ENCODE measurements at places on chromosomes 11 and 22.

DNA sequence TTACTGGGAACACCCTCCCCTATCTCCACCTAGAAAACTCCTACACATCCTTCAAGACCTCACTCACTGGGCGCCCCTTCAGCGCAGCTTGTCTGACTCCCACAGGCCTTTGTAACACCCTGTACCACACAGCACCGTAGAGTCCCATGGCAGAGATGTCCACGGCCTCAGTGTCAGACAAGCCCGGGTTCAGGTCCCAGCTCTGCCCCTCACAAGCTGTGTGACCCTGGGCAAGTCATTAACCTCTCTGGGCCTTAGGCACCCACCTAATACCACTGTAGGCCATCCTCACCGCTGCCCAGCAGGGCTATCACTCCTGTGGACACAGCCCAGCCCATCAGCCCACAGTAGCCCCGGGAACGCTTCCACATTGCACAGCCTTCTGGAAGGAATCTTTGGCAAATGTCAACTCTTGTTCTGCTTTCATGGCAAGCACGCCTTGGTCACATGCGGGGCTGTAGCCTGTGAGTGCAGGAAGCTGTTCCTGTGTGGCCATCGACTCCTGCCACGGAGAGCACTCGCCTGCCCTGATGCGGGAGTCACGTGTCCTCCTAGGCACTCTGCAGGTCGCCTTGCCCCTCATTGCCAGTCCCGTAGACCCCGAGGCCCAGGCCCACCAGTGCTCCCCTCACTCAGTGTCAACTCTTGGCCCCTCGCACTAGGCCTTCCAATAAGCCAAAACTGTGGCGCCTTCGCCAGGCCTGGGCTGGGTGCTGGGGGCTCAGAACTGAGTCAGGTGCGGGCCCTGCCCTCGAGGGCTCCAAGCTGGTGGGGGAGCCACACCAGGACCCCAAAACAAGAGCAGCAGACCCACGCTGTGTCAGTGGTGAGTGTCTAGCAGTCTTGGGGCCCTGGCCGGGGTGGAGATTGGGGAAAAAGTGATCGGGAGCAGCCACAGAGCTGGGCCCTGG, 32.9 kb upstream of the RFPL3 start:
- no peak for DNase-seq

DNA sequence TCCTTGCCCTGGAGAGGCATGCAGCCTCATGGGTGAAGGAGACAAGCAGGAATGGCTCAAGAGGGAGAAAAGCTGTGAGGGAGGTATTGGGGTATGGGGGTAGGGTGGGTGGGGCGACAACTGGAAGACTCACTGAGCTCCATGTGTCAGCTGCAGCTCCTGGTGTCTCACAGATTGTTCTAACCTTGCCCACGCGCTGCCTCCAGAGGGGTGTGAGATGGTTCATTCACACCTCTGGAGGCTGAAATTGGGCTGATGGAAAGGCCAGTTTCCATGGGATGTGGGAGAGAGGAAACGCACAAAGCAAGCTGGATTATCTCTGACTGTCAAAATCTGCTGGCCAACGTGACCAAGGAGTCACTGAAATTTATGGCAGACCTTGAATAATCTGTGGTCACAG, 400.4 kb upstream of the NARS2 start:
- DNase-seq, result no peak

DNA sequence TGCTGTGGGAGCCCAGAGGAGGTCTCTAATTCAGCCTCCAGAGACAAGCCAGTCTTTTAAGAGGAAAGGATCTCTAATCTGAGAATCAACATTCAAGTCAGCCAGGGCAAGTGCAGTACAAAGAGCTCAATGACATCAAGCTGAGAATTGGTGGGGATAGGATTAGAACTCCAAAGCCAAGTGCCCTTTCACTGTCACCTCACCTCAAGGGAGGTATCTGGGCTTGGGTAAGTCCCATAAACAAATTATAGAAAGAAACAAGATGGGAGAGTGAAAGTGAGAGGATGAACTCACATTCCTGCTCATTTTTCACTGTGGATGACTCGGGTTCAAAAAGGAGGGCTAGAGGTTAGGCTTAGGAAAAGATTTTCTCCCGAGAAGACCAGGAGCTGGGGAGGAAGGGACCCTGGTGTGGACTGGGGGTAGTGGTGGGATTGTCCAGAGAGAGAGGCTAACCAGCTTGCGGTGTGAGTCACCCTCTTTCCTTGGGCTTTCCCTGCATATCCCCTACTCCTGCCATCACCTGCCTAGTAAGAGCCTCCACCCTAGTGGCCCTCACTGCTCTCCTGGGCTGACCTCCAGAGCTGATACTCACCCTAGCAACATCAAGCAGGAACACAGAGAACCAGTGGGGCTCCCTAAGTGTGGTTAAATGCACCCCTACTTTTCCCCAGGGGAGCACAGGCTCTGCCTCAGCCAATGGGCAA, 70.4 kb downstream of the RRM1 start:
- DNase-seq, result no peak

- no peak for DNase-seq
Observed at GRCh38 chr22:27919942-27920755, 1.1 kb upstream of the PITPNB start.

- no peak for DNase-seq
Observed at GRCh38 chr11:64490562-64491216, 100.3 kb upstream of the SLC22A12 start.

GRCh38 chr11:116502641-116503061, 270.1 kb downstream of the BUD13 start:
- no peak for DNase-seq

- no peak for DNase-seq
Observed at GRCh38 chr11:66617155-66617834, 865 bp downstream of the RBM14 start.

DNA sequence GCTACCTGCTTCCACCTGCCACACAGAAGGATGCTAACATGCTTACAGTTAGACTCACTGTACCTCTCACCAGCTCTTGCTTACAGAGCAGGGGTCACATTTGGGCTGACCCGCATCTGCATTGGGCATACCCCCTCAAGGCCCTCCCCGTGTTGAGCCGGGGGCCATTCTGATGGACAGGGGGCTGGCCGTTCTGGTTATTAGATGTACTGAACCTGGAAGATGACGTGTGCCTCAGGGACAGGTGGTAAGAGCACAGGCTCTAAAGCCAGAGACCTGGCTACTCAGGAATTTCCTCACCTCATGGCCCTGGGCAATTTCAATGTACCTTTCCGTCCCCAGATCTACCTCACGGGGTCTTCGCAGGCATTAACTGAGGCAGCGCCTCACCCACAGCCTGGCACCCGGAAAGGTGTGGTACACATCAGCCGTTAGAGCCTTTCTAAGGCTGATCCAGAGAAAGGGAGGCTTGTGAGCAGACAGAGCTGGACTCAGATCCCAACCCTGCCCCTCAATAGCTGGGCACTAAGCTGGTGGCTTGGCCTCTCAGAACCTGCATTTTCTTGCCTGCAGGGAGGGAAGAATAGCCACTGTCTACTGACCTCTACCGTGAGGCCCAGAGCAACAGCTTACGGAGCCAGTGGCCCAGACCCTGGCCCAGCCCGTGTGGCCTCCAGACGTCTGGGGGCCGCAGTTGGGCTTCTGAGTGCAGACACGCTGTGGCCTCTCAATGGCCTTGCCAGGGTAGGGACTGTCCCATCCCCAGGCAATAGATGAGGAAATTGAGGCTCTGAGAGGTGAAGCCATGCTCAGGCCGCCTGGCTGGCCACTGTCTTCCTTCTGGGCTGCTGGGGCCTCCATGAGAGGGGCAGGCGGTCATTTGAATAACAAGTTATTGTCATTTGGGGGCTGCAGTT, 100.6 kb downstream of the MORC2 start:
- no peak for DNase-seq

DNA sequence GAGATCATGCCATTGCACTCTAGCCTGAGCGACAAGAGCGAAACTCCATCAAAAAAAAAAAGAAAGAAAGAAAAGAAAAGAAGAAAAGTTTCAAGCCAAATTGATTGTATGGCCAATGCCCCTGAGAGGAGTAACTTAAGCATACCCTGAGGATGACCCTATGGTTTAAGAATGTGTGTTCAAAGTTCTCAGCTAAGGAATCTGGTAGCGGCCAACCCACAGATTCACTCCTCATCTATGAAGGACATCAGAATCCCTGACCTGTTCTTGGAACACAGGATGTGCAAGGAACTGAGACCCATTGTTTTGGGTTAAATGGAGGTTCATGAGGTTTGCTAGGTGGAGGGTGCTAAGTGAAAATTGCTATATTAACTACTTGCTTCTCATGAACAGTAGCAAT, 18.1 kb downstream of the IZUMO1R start:
- no peak for DNase-seq

DNA sequence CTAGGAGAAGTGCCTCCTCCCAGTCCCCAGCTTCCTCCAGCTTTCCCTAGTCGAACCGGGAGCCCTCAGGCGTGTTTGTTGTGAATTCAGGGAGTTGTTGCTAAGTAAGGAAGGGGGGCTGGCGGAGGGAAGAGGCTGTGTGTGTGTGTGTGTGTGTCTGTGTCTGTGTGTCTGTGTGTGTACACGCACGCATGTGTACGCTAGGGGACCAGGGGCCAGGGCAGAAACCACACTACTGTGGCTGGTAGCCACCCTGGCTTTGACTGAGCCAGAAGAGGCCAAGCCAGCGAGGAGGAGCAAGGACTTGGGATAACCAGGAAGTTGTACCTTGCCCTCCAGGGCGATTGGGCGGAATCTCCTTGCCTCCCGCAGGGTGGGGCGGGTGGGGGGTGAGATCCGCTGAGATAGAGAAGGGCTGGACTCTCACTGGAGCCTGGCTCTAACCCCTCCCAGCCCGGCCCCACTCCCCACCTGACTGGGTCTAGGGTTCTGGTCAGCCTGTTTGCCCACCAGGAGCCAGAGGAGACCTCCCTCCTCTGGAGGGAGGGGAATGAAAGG, 7.5 kb downstream of the BCL9L start:
- no peak for DNase-seq
